ENCODE measurements at places on chromosomes 1 and 21.

GRCh38 chr1:52364235-52364839 lies 1.7 kb downstream of the CC2D1B start:
- DNase-seq: no peak

- no peak for DNase-seq
Observed at GRCh38 chr1:198829944-198830343, 191.1 kb downstream of the PTPRC start.

DNA sequence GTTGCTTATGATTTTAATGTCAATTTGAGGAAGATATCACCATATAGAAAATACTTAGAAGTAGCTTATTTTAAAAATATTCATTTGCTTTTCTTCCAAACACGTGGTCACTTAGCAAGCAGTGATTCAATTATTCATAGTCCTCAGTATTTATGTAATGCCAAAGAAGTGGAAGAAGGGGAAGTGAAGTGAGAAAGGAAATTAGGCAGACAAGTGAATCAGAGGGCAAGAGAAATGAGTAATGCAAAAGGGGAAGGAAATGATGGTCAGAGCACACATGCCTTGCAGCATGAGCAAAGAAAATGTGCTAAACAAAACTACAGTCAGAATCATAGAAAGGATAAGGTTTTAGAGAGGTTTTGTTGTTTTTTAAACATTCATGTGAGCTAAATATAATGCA lies 31.8 kb downstream of the SDCCAG8 start:
- DNase-seq: no peak

DNA sequence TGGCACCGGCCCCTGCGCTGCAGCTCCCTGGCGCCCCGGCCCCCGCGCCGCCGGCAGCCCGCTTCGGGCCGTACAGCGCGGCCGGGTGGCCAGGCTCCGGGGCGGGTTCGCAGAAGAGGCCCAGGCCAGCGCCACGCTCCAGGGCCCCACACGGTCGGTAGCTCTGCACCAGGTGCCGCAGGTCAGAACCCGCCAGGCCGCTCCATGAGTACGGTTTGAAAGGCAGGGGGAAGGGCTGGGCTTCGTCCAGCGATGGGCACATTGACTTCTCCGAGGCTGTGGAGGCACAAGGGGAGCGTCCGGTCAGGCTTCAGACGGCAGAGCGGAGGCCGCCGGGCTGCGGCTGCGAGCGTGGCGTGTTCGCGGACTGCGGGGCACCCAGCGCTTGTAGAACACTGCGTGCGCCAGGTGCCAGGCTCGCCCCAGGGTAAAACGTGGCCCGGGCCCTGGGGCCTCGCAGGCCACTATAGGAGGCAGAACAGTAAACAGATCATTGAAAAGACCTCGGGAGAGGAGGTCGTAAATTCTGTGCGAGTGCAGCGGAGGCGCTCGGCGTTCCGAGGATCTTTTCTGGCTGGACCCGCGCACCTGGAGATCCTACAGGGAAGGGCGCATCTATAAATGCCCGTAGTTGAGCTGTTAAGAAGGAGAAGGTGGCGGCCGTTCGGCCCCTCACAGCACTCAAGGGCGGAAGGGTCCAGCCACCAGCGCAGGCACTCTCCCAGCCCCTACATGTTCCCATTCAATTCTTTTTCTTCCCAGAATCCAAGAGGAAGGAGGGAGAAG lies 5.7 kb downstream of the GFI1 start:
- no peak for DNase-seq

GRCh38 chr1:32939655-32940371 lies 24.8 kb downstream of the RNF19B start:
- no peak for DNase-seq

DNA sequence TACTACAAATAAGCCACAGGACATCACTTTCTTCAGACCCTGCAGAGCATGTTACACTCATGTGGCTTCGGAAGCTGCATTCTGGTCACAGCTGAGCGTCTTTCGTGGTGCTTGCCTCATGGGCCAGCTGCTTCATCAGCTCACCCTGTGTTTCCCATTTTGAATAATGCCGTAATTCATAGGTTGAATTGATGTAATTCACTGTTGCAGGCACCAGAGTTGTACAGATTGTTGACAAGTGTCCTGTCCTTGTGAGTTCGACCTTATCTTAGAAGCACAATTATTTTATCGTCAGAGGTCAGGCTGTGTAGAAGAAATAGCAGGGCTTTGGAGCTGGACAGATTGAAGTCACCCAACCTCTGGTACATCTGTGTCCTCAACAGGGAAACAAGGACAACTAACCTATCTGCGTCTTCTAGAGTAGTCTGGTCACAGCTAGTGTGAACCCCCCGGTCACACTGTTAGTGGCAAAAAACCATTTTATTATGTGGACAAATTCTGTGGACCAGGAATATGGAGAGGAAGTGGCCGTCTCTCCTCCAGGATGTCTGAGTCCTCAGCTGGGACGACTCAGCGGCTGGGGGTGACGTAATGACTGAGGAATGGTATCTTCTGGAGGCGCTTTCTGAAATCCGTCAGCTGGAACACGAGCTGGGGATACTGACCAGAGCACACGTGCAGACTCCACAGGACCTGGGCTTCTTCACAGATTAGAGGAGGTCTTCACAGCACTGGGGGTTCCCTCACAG lies 17.8 kb downstream of the PKNOX1 start:
- DNase-seq: no peak

GRCh38 chr1:228457017-228457395 lies 30.2 kb upstream of the RNF187 start:
- DNase-seq: no peak

GRCh38 chr1:71940261-71940660 lies 342.1 kb downstream of the NEGR1 start:
- no peak for DNase-seq

DNA sequence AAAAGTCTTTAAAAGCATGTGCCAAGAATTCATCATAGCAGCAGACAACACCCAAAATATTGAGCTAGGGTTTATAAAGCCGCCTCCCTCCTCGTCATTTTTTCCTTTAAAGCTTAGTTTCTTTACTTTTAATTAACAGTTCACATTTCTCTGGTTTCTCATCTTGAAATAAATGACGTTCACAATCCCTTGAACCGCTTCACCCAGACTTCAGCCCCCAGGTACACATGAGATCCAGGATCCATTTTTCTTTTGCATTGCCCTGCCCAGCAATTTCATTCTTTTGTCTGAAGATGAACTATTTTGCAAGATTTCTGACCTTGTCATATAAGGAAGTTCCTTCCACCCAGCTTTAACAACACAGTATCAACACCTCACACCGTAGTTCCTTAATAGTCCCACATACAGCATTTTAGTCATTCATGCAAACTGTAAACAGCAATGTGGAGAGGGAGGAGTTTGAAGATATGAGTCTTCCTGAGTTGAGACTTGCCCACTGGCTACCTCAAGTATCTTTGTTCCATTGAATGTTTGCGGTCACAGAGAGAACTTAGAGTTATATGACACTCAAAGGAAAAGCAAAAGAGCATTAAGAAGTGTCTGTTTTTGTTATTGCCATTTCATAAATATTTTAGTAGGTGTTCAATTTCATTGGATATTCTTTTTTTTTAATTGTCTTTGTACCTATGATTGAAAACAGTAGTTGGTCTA lies 35.3 kb upstream of the CACYBP start:
- DNase-seq: peak; percentile 45

GRCh38 chr21:31875496-31876015 lies 2.7 kb downstream of the HUNK start:
- DNase-seq: no peak

DNA sequence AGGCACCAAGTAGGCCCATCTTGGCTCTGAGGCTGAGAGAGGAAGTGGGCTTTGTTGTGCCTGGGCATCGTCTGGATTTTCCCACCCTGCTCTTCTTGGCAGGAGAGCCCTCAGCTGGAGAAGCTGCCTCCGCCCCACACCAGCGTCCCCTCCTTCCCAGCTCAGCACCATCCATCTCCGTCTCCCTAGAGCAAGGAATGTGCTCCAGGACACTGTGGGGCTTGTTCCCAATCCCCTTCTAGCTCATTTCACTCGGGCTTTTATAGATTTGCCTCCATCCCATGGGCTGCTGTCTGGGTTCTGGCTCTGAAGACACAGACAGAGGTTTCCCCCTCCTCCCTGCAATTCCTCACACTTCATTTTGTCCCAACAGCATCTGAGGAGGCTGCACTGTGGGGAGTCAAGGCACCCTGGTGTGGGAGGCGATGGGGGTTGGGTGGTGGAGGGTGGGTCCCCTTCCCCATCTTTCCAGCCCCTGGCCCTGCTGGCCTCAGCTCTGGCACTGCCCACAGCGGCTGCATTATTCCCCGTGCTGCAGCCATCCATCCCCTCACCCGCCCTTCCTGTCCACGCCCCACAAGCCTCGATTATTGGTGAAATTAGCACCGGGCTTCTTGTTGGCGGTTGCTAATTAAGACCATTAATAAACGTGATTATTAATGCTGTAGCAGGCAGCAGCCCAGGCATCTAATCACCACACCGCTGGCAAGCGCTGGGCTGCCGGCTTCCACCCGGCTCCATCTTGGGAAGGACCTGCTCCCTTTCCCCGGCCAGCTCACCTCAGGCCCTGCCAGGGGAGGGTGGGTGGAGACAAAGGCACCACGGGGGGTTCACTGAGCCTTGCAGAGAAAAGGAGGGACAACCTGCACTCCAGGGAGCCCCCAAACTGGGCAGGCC lies 21.7 kb downstream of the RHBG start:
- DNase-seq: no peak

DNA sequence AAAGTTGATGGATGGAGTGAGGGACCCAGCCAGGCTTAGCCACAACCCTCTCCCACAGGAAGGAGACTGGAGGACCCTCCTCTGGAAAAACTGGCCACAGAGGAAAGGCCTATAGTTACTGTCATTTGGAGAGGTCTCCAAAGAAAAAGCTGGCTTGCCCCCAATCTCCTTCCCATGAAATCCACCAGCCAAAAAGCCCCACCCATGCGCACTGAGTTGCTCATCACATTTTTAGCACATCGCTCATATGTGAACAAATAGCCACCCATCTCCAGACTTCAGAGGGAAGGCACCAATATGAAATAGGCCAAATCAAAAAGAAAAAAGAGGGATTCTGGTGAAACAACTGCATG lies 36.9 kb upstream of the QSOX1 start:
- DNase-seq: no peak

DNA sequence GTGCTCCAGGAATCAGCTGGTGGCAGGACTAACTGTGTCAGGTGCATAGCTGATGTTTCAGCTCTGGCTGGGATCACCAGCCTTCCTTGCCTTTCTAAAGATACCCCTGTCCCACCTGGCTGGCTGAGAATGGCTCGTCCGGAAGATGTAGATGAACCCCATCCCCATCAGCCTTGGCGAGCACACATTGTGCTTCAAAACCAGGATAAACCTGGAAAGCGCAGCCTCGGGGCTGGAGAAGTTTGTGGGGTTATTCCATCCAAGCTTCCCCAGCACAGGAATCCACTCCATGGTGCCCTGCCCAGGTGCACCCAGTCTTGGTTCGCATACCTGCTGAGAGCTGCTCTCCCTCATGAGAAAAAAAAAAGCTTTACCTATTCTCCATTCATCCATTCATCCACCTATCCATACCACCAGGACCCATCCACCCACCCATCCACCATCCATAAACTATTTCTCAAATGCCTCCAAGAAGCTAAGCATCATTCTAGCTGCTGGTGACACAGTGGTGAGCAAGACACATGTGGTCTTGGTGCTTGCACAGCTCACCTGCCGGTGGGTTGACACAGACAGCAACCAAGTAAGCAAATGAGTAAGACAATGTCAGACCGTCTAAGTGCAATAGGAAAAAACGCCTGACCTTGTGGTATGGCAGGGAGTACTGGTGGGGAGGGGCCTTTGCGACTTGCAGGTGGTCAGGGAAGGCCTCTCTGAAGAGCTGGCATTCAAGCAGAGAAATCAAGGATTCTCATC lies 94.0 kb downstream of the DMRTB1 start:
- no peak for DNase-seq

- peak; percentile 13 for DNase-seq
Observed at GRCh38 chr1:10525208-10525607, 50.5 kb downstream of the PEX14 start.

DNA sequence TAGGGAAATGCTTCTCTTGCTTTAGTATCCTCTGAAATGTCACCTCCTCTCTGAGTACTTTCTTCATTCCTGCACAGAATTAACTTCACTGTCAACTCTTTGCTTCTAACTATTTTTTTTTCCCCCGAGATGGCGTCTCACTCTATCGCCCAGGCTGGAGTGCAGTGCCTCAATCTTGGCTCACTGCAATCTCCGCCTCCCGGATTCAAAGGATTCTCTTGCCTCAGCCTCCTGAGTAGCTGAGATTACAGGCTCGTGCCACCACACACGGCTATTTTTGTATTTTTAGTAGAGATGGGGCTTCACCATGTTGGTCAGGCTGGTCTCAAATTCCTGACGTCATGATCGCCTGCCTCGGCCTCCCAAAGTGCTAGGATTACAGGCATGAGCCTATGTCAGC lies 1.4 kb upstream of the PLPP3 start:
- DNase-seq: no peak

GRCh38 chr1:153768316-153769181 lies 6.7 kb upstream of the SLC27A3 start:
- DNase-seq: no peak

GRCh38 chr1:80988926-80989325 lies 811.8 kb upstream of the ADGRL2 start:
- DNase-seq: no peak

DNA sequence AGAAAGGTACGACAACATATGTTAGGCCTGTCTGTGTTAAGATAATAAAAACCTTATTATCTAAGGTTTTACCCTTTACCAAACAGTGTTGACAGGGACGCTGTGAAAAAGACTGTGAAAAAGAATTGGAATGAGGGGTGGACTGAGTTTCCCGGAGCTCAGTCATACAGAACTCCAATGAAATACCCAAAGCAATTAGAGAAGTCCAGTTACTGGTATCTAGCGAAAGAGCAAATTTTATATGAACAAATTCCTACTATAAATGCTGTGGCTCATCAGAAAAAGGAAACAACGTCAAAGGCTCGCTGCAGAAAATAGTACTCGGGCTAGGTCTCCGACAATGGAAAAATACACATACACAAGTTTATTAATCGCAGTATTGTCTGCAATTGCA lies 708 bp upstream of the RBBP5 start:
- DNase-seq: no peak

DNA sequence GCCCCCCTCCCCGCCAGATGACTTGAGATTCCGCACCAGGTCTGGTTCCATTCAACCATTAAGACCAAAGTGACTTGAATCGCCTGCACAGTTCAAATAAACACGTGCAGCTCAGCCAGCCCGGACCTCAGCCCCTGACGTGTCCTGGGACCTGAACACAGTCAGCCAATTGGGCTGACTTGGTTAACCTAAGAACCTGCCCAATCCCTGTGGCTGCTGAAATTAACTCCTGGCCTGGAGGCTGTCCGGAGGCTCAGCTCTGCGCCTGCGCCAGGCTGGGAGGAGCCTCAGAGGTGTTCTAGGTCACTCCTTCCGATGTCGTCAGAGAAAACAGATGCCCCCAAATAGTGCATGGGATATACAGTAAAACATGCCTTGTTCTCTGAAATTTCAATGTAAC lies 73.4 kb downstream of the SCCPDH start:
- DNase-seq: no peak

Data from naive thymus-derived CD8-positive, alpha-beta T cell (primary cell).